OCI-LY7 (cell line): ENCODE measurements at places on chromosomes 16 and 17.
A peak's percentile ranks its signal among the peaks of the same experiment; 100 is the strongest.

- DNase-seq, result no peak
Measured at GRCh38 chr17:64779376-64780095, 117.4 kb upstream of the SMURF2 start.

DNA sequence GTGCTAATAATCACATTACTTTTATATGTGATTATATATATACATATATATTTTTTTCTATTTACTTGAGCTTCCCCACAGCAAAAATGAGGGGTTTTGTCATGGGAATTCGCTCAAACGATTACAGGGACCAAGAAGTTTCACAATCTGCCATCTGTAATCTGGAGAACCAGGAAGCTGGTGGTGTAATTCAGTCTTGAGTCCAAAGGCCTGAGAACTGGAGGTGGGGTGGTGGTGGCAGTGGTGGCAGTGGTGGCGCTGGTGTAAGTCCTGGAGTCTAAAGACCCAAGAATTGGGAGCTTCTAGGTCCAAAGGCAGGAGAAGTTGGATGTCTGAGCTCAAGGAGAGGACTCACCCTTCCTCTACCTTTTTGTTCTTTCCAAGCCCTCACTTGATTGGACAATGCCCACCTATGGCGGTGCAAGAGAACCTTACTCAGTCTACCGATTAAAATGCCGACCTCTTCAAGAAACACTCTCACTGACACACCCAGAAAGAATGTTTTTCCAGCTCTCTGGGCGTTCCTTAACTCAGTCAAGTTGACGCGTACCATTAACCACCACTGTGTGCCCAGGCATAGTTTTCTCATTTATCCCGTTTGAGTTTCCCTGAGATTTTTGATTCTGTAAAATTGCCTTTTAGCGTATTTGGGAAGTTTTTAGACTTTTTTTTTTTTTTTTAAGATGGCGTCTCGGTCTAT lies 31.9 kb downstream of the POLR2A start:
- no peak for DNase-seq

DNA sequence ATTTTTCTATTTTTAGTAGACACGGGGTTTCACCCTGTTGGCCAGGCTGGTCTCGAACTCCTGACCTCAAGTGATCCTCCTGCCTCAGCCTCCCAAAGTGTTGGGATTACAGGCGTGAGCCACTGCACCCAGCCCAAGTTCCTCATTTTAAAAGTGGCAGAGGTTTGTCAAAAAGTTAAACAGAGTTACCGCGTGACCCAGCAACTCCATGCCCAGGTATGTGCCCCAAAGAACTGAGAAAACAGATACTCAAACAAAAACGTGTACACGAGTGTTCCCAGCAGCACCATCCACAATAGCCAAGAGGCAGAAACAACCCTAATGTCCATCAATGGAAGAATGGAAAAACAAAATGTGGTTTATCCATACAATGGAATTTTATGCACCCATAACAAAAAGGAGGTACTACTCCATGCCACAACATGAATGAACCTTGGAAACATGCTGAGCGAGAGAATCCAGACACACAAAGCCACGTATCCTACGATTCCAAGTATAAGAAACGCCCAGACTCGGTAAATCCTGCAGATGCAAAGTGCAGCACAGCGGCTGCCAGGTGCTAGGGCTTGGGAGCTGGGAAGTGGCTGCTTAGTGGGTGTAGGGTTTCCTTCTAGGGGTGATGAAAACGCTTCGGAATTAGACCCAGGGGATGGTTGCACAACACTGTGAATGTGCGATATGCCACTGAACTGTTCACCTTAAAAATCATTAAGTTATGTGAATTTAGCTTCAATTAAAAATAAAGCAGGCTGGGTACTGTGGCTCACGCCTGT lies 24.8 kb downstream of the ADCY9 start:
- no peak for DNase-seq

GRCh38 chr16:84065536-84066132 lies 23.0 kb upstream of the SLC38A8 start:
- peak; percentile 59 for DNase-seq

DNA sequence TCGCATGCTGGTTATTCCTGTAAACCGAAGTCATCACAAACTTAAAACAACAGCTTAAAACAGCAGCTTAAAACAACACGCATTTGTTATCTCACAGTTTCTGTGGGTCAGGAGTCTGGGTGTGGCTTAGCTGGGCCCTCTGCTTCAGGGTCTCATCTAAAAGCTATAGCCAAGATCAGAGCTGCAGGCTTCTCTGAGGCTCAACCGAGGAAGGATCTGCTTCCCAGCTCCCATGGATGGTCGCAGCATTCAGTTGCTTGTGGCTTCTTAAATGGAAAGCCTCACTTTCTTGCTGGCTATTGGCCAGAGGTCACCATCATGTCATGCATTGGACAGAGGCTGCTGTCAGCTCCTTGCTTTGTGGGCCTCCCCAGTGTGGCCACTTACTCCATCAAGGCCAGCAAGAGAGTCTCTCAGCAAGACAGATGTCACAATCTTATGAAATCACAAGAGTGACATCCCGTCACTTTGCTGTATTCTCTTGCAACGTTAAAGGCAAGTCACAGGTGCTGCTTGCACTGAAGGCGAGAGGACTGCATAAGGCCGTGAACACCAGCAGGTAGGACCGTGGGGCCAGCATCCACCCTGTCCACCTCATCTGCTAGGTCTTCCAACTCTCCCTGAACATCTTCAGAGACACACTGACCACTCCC lies 117.9 kb upstream of the TNRC6C start:
- no peak for DNase-seq

DNA sequence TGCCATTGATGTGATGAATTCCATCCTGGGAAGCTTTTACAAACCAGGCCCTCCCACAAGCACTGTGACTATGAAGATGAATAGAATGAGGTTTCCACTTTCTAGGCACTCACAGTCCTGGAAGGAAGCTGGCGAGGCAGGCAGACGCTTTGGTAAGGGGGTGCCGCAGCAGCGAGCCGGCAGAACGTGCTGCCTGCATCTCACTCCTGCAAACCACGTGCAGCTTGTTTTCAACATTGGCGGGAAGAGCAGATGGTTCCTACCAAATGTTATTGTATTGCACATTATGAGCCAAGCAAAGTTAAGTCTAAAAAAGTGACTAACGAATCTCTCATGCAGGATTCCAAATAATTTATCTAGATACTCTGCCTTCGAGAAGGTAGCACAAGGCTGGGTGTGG lies 3.7 kb upstream of the DNAI2 start:
- no peak for DNase-seq

- DNase-seq, result no peak
Measured at GRCh38 chr17:67326440-67326839, 39.9 kb downstream of the PSMD12 start.

DNA sequence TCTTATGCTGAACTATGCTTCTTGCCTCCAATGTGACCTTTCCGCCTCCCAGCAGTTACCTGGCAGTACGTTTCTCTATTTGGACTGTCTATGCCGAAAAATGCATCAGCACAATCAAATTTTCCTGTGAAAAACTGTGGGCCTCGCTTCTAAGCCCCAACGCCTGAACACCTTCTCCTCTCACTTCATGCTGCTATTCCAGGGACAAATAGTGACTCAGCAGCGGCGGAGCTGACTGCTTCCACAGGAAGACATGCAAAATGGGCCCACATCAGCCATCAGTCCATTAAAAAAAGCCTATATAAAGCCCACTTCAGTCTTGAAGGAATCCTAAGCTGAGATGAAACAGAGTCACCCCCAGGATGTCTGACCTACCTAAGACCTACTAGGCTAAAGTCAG lies 10.5 kb upstream of the PIP4K2B start:
- DNase-seq, result no peak

DNA sequence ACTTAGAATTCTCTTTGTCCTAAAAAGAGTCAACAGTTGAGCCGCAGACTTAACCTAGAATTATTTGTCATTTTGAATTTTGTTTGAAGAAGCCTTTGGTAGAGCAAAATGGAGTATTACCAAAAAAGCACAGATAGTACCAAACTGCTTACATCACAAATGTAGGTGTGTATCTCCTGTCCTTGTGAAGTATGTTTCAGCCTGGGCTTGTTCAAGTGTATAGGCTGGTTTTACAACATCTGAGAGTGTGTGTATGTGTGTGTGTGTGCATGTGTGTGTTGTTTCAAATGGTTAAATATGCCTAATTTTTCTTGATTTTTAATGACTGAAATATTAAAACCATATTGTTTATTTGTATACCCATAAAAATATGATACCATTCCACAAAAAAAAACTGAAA lies 188.7 kb upstream of the AXIN2 start:
- no peak for DNase-seq

GRCh38 chr17:64148699-64149098 lies 18.8 kb upstream of the ERN1 start:
- peak; percentile 53 for DNase-seq

- DNase-seq, result peak; percentile 50
Measured at GRCh38 chr16:87653234-87653633, 50.9 kb downstream of the JPH3 start.

- DNase-seq, result no peak
Measured at GRCh38 chr16:62033065-62033464, 3.2 kb downstream of the CDH8 start.

DNA sequence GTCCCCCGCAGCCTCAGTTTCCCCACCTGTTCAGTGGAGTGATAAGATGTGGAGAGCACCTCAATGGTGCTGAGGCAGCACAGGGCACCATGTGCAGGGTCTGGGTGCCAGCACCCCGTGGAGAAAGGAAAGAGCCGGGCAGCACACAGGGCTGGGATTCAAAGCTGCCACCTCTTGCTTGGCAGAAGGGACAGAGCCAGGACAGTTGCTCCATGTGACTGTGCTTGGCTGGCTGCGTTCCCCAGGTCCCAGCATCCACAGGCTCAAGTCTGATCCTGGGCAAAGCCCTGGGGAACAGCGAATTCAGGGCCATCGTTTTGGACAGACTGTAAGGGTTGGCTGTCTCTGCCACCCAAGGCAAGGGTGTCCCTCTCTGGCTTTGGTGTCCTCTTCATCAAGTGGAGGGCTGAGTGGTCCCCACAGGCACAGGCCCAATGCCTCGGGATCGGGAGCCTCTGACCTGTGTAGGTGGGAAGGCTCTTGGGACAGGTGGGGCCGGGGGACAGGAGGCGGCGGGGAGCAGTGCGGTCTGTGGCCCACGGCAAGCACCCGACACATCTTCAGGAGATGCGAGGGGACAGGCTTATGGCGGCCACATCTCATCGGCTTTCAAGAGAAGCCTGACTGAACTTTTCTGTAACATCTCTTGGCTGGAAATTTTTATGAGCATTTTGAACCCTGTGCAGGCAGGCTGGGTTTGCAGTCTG lies 8.5 kb downstream of the ZNF469 start:
- DNase-seq, result no peak

DNA sequence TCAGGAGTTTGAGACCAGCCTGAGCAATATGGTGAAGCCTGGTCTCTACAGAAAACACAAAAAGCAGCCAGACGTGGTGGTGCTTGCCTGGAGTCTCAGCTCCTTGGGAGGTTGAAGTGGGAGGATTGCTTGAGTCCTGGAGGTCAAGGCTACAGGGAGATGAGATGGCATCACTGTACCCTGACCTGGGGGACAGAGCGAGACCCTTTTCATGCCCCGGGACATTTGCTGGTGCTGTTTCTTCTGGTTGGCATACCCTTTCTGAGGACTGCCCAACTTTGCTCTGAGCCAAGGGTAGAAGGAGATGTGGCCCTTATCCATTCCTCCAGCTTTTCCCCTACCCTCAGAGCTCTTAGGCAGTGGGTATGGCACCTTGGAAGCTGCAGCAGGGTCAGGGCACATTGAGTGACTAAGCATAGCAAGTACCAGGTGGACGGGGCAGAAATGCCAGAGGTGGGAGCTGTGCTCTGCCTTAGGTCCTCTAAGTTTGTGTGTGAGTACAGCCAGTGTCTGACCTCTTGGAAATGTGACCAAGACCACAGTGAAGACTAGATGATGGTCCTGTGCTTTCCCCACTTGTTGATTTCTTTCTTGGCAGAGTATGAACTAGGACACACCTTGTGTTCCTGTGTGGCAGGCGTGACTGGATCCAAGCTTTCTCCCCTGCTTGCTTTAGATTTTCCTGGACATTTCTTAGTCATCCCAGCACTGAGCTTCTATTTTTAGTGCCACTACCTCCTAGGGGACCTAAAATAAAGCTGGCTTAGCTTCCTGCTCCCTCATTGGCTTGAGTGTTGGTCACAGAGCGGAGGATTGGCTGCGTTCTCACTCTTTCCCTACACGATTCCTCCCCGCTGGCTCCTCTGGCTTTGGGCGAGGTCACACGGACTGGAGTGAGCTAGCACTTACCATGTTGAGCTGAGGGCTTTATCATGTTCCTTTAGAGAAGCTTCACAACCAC lies 9.9 kb upstream of the EDC4 start:
- DNase-seq, result no peak

GRCh38 chr16:74466872-74467271 lies 45.6 kb upstream of the CLEC18B start:
- no peak for DNase-seq

DNA sequence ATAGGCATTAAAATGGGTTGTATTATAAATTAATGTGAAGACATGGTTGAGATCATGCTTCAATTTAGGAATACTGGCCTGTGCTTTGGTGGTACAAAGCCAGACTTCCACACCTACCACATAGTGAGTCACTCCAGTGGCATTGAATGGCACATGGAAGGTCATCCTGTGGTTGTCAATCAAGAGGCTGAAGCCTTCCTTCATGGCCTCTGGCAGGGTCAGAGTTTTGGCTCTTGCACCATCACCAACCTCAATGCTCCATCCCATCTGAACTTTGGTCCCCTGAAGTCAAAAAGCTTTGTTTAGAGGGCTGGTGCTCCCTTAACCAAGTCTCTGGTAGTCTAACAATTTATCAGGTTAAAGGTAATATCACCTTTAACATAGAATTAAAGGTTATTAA lies 6.1 kb downstream of the ZP2 start:
- DNase-seq, result no peak
